NCI-H2107 (cell line): ENCODE measurements at places on chromosomes 7 and 10.

DNA sequence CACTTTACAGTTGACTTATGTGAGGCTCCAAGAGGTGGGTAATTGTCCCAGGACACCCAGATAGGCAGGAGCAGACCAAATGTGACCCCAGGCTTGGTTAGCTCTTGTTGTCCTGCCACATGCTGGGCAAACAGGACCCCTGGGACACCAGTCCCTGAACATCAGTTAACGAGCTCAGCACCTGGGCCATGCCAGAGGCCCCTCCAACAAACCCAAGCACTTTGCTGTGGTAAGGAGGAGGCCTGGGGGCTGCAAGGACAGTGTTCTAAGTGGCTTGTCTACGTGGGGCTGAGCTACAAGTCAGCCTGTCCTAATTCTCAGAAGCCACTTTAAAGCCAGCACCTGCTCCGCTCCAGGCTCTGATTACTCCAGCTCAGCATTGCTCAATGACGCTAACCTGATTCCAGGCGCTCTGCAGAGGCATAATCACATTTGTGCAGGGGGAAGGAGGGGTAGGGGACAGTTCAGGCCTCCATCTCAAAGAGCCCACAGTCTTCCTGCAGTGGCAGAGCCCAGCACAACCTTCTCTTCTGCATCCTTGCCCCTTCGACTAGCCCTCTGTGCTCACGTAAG lies 57.2 kb downstream of the DDC start:
- peak; percentile 89 for DNase-seq

DNA sequence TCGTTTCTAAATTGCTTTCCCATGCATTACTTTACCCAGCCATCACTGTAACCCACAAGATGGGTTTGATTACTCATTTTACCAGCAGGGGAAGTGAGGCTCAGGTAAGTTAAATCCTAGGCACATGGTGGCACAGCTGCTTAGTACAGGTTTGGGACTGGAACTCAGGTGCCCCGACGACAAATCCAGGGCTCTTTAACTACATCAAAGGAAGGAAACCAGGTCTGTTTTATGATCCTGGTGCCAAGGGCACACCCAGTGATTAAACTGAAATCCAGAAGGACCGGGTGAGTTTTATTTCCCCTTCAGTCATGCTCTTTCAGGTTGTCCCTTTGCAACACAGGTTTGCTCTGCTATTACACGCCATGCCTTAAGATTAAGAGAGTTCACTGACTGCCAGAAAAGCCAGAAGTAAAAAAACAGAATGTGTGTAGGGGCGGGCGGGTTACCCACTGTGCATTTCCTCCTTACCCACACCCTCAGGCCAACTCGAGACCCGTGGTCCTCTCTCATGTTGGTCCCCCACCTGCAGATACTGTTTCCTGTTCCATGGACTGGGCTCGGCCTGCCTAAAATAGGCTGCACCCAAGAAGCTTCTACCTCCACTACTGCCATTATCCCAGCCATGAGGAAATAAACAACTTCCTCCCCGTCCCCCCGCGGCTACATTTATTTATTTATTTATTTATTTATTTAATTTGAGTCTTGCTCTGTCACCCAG lies 55.1 kb upstream of the KDM7A start:
- no peak for DNase-seq

DNA sequence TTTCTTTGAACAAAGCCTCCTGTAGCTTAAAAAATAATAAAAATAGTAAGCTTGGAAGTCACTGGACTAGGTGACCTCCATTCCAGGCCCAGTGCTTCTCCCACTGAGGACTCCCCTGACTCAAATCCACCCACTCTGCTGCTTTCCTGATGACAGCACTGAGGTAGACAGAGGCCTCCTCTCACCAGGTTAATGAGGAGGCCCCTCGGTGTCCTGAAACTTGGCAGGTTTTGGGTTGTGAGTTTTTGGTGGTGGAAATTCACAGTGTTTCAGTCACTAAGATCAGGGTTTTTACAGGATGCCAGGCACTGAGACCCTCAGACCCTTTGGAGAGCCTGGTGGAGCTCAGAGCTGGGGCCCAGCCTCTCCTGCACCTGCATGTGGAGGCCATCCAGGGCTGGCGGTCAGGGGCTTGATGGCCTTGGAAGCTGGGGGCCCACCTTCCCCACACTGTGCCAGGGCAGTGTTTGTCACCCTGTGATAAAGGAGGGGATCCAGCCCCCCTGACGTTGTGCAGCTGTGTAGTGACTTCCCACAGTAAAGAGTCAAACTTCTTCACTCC lies 19.1 kb downstream of the TSPAN14 start:
- no peak for DNase-seq

GRCh38 chr7:102099474-102099873 lies 187.2 kb upstream of the SH2B2 start:
- DNase-seq: no peak

GRCh38 chr7:133980804-133981203 lies 146.3 kb upstream of the LRGUK start:
- DNase-seq: no peak
